ENCODE measurements at places on chromosomes 12 and 14.

GRCh38 chr12:23666866-23667265 is 282.6 kb downstream of the SOX5 start:
- DNase-seq: no peak

DNA sequence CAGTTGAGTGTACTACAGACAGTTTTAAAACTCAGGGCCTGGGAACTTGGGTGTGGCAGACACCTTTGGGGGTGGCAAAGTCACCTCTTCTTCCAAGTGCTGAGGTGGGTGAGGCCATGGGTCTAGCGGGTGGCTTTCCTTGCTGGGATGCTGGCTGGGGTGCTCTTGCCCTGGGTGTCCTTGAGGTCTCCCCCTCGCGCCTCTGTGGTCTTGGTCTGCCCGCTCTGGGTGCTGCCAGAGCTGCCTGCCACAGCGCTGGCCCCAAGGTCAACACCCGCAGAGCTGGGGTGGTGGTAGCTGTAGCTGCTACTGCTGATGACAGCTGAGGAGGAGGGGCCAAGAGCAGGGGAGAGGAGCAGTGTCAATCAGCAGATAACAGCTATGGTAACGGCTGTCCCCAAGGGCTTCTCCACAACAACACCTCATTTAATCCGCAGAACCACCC is 6.8 kb downstream of the KRT74 start:
- DNase-seq: no peak

DNA sequence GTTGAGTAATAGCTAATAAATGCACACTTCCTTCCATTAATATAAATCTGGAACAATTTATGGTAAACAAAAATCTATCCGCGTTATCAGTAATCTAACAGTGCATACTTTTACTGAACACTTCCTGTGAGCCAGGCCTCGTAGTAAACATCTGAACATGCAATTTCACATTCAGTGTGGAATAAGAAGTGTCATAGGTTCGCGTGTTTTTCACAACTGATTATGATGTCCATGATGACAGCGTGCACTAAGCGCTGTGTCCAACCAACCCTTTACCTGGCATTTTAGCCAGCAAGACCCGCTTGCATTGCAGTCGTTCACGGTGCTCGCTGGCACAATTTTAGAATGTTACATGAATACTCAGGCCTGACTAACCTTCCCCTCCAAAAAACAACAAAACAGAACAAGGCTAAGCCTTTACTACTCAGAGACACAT is 2.1 kb downstream of the PNMA1 start:
- no peak for DNase-seq

GRCh38 chr14:91254461-91254860 is 10.0 kb upstream of the GPR68 start:
- no peak for DNase-seq

DNA sequence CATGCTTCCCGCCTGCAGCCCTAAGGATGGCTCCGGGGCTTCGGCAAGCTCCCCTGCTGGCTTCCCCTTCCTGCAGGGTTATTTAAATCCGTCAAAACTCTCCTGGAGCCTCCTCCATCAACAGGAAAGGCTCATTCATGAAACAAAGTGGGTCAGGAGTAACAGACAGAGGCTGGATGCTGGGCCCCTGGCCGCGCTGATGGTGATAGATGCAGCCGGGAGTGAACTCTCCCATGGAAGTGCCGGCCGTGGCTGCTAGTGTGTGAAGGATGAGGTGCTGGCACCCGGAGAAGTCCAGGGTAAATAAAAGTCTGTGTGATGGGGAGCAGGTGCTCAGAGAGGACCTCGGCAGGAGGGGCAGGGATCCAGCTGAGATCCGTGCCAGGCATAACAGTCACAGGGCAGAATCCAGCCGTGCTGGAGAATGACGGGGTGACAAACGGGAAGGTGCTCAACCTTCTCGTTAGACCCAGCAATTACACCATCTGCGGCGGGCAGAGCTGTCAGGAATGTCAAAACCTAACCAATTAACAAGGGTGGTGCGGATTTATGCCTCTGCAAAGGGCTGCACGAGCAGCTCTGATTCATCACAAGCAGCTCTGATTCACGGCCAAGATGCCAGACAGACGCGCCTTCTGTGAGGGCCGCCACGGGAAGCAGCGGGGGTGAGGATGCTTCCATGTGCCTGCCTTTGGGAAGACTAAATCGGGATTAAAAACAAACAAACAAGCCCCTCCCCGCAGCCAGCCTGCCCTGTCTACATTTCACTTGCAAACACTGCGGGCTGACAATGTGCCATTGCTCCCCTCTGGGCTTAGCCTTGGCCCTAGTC is 55.6 kb downstream of the SYNE3 start:
- no peak for DNase-seq

DNA sequence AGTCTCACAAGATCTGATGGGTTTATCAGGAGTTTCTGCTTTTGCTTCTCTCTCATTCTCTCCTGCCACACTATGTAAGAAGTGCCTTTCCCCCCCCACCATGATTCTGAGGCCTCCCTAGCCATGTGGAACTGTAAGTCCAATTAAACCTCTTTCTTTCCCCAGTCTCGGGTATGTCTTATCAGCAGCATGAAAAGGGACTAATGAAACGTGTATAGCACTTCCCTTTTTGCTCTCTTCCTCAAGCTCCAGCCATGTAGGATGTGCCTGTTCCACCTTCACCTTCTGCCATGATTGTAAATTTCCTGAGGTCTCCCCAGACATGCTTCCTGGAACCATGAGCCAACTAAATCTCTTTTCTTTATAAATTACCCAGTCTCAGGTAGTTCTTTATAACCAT is 7.0 kb upstream of the CRACR2A start:
- DNase-seq: no peak

- no peak for DNase-seq
These were observed 387.8 kb downstream of the SOX5 start for GRCh38 chr12:23561364-23562345.

GRCh38 chr14:32682214-32682613 is 256.5 kb upstream of the NPAS3 start:
- DNase-seq: no peak

- DNase-seq: no peak
These were observed 382.1 kb downstream of the TMEM121 start for GRCh38 chr14:105908481-105908911.

DNA sequence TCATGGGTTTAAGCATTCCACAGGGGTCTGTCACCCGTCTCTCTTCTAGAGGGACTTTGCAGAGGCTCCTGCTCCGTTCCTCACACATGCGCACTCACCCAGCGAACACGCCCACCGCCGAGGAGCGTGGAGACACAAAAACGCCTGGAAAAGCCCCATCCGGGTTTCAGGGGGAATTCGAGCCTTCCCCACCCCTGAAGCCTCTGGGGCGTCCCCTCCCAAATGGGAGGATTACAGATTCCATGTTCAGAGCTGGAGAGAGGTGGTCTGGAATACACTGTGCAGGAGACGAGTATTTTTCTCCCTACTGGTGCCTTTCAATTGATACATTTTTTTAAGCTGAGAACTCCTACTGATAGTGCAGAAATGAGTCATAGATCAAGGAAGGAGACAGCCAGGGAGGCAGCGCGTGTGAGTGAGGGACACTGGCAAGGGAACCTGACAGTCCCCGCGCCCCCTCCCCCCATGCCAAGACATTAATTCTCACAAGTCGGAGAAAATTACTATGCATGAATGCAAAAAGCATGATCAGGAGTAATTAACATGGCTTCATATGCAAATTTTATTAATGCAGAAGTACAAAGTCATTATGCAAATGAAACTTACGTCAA is 36.9 kb downstream of the BCL11B start:
- no peak for DNase-seq

DNA sequence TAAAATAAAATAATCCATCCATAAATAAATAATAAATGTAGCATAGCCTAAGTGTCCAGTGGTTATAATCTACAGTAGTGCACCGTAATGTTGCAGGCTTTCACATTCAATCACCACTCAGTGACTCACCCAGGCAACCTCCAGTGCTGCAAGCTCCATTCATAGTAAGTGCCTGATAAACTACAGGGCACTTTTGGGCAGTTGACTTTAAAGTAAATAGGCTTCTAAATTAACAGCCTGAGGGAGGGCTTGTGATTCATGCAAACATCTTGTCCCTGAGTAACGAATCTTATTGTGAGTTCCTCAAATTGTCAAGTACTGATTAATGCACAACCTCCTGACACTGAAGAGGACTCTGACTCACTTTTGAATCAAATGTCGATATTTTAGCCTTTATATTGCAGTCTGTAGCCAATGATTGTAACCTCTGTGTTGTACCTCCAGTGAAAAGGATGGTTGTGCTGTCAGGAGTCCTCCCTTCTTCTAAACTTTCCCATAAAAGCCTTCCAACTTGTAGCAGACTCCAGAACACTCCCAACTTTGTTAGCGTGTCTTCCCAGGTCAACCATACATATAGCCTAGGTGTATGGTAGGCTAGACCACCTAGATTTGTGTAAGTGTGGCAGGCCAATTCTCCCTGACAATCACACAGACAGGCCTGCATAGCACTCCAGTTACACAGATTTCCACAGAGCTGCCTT is 55.0 kb upstream of the BICD1 start:
- no peak for DNase-seq

- peak; percentile 62 for DNase-seq
These were observed 16.0 kb downstream of the FOS start for GRCh38 chr14:75294649-75295033.

- DNase-seq: no peak
These were observed 193.6 kb upstream of the TMEM260 start for GRCh38 chr14:56386024-56386423.

DNA sequence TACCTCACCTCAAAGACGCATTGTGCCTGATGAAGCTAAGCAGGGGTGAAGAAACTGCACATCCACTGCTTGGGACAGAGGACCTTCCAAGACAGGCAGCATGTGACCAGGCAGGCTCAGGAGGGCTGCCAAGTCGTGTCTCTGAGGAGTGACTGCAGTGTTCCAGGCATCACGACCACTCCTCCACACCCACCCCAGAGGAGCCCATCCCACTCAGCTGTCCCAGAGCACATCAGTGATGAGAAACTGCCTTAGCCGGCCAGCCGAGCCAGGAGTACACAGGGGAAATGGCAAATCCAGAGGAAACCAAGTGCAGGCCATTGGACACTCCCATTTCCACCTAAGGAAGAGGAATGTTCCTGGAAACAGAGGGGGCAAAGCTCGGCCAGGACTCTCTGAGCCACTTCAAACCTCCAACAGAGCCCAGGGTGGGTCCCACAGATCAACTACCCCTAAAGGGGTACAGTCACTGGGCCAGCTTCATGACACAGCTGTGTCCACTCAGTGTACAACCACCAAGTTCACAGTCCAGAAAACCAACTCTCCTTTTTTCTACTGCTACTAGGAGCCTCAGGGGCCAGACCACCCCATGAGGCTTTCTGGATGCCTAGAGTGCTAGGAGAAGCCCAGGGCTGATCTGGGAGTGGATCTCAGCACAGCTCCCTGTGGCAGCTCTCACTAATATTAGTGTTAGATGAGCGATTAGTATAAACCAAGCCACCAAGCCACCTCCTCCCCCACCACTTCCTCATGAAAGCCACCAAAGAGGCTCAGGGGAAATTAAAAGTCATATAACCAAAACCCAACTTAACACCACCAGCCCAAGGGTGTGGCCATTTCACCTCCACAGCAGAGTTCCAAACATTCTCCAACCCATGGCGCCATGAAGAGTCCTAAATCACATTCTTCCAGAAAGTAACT is 15.4 kb downstream of the PXN start:
- DNase-seq: peak; percentile 62

DNA sequence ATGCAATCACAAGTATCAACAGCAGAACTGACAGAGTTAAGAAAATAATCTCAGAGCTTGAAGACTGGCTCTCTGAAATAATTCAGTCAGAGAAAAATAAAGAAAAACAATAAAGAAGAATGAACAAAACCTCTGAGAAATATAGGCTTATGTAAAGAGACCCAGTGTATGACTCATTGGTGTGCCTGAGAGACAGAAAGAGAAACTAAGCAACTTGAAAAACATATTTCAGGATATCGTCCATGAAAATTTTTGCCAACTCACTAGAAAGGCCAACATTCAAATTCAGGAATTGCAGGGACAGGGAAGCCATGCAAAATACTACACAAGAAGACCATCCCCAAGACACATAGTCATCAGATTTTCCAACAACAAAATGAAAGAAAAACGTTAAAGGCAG is 56.2 kb downstream of the APOBEC1 start:
- DNase-seq: no peak

DNA sequence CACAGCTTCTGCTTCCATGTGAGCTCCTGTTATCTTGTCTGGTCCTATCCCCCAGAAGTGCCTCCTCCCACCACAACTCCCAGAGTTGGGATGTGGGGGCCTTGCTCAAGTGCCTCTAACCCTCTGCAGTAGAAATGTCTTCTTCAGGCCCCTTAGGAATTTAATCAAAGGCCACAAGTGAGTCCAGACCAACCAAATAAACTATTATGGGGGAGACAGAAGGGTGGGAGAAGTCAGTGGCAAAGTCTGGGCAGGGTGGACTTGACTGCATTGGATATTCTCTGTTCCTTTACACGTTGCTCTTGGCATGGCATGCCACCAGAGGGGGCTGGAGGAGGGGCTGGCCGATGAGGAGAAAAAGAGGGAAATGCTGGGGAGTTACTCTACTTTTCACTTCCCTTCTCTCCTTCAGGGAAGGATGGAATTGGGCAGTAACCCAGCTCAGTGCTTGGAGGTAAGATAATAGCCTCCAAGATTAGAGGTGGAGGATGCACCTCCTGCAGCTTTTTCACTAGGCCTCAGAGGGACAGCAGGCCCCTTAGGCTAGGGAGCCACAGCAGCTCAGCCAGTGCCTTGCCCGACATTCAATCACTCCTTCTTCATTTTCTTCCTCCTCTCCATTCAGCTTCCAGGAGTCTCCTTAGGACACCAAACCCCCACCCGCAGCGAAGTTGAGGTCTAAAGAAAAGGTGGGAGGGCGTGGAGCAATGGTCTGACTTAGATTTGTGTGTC is 1.2 kb upstream of the AP1G2 start:
- peak; percentile 83 for DNase-seq

DNA sequence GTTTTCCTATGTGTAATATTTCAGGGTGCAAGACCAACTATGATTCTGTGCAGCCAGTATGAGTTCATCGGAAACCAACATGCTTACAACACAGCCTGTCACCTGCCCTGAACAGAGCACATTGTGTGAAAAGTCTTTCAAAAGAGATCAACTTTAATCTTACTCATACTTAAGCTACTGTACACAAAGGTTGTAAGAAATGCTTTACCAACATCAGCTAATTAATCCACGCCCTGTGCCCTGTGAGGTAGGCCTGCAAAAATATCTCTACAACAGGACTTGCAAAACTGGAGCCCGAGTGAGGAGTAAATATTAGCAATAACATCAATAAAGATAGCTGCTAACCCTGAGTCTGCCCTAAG is 15.1 kb downstream of the APPL2 start:
- no peak for DNase-seq

- no peak for DNase-seq
These were observed 7.1 kb downstream of the RAPGEF3 start for GRCh38 chr12:47751561-47751960.

All from Karpas-422 (cell line).